ENCODE measurements at places on chromosomes 11 and 22. TPM values are rescaled to one million over a fixed set of nuclear protein-coding genes. Genes with fewer than 3 reads are reported as not detected.

DNA sequence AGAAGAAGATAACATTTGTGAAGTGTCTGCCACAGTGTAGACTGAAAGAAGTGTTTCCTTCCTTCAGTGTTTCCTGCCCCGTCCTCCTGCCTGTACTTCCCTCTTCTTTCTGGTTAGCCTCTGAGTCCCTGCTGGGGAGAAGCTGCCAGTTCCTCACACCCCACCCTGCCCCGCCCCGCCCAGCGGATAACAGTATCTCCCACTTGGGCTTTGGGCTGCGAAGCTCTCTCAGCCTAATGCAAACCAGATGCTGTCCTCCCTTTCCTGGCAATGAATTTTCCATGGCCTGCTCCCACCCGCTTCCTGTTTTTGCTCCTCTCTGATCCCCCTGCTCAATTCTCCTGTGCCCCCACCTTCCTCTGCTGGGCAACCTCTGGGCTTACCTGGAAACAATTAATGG is 5.2 kb upstream of the RAB3IL1 start:
- peak; percentile 88 for DNase-seq

DNA sequence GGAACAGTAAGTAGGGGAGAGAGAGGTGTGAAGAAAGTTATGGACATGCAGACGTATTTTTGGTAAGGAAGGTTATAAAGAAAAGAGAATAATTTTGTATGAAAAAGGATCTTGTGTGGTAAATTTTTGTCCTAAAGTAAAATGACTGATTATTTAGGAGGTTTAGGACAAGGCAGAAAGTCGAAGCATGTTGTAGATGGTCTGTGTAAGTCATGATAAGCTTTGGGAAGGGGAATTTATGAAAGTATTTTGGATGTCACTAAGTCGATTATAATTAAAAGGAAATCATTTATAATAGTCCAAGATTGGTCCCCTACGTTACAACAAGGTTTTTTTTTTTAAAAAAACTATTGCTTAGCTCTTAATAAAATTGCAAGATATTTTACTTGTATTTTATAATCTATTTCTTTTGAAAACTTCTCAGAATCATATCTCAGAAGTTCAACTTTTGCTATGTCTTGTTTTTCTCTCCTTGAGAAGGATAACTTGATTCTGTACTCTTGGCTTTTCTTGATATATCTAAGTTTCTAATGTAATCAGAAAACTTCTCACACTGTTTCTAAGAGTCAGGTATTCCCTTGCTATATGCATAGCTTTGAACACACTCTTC is 10.9 kb upstream of the CABP2 start:
- DNase-seq, result peak; percentile 26

DNA sequence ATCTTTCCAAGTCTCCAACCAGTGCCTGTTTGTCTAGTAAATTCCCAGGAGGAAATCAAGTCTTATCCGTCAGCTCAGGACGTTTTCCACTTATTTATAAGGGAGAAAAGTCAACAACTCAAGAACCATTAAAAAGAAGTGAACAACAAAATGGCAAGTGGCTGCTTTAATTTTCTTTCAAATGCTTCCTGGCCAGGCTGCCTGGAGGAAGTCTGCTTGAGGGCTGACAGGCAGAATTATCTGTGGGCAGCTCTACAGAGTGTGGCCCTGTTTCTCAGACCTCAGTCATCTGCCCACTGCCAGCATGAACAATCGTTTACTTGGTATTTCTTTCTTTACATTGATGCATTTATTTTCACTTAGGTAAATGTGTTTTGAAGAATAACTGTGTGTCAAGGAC is 281.9 kb upstream of the ISX start:
- DNase-seq, result no peak

- DNase-seq, result no peak
Measured at GRCh38 chr11:57815476-57815875, 53.9 kb downstream of the CTNND1 start.

DNAJB7 gene
- total RNA-seq, result not detected

RFPL3 gene
- not detected for total RNA-seq

DNA sequence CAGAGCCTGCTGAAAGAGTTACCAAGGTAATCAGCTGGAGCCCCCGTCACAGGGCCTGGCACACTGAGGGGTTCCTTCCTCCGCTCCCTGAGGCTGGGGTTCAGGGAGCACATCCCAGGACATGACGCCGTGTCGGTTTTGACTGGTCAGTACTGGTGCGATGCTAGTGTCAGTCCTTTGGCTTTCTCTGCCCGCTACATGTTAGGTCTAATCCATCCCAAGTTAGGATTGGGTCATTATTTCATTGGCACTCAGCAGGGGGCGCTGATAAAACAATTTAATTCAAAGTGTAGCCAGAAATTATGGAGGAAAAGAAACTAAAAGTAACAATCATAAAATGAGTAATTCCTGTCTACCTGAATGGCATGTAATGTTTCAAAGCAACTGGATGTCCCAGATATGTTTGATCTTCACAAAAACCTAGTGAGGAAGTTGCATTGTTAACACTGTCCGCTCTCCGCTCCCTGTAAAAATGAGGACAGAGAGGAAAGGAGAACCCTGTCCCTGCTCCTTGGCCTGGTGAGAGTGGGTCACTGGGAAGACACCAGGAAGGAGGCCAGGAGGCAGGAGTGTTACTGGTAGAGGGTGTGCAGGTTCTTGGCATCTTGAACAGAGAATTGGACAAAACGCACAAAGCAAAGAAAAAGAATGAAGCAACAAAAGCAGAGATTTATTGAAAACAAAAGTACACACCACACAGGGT is 27.1 kb downstream of the TSKU start:
- DNase-seq, result peak; percentile 68

DNA sequence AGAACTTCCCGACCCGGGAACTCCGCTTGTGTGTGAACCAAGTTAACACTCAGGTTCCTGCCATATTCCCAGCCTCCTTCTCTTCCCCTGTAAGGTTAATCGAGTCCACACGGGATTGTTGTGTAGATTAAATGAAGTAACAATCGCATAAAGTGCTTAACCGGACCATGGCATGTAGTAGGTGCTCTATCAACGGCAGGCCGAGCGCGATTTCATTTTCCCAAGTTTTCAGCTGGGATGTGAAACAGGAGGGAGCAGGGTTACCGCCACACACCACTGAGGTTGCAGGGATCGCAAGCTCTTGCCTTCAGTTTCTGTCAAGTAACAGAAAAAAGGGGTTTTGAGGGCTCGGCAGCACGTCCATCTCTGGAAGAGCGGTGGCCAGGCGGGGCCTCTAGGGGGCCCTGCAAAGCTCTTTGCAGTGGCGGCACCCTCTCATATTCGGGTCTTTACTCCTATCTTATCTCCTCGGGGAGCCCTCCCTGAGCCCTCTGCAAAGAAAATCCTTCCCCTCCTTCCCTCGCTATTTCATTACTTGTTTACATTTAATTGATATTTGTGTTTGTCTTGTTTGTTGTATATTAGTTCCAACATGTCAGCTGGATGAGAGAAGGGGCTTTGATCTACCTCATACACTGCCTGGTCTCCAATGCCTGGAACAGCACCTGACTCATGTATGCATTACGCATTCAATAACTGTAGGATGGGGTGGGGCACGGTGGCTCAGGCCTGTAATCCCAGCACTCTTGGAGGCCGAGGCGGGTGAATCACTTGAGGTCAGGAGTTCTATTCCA is 816 bp upstream of the PLEKHA7 start:
- DNase-seq, result no peak

DNA sequence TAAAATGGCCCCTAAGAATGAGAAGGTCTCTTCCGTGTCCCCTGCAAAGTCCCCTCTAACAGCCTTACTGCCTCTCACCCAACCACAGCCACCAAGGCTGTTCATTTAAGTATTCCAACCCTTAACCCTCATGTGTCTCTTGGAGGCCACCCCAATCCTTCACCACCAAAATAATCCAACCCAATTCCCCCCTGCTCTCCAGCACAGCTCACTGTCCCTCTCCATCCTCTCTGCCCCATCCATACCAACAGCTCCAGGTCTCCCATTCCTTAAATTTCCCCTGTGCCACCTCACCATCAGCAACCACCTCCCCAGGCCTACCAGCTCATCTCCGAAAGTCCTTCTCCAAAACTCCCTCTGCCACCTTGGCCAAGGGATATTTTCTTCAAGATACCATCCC is 1.4 kb downstream of the FAM168A start:
- DNase-seq, result no peak

DNA sequence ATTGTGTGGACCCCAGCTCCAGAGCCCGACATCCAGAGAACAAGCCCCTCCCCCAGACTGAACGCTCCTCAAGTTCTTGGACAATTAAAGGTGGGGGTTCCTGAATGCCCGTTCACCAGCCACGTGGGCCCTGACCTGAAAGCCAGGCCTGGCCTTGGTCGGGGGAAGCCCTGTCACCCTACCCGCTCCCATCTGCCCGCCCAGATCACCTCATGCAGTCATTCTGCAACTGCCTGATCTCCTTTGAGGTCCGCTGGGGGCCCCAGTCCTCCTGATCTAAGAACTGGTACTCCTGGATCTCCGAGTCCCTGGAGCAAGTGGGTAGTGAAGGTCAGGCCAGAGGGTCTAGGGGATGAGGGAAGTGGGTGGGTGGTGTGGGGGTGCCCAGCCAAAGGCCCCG is 9.1 kb upstream of the NAALADL1 start:
- no peak for DNase-seq

DNA sequence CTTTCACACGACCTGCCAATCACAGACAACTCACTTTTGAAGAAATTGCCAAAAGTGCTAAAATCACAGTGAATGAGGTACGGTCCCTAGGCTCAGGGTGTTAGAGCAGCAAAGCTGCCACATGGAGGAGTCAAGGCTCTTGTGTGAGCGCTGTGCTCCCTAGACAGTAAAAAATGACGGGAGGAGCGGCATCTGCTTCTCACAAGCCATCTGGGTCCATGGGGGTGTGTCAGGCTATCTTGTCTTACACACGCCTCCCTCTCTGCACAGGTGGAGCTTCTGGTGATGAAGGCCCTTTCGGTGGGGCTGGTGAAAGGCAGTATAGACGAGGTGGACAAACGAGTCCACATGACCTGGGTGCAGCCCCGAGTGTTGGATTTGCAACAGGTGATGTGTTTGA is 14.8 kb downstream of the PSMD13 start:
- no peak for DNase-seq

RAC2 gene
- total RNA-seq, result 138 TPM

GRCh38 chr11:70111269-70112016 is 33.3 kb downstream of the ANO1 start:
- DNase-seq, result peak; percentile 94

TIGD3 gene
- 0.24 TPM for total RNA-seq

DNA sequence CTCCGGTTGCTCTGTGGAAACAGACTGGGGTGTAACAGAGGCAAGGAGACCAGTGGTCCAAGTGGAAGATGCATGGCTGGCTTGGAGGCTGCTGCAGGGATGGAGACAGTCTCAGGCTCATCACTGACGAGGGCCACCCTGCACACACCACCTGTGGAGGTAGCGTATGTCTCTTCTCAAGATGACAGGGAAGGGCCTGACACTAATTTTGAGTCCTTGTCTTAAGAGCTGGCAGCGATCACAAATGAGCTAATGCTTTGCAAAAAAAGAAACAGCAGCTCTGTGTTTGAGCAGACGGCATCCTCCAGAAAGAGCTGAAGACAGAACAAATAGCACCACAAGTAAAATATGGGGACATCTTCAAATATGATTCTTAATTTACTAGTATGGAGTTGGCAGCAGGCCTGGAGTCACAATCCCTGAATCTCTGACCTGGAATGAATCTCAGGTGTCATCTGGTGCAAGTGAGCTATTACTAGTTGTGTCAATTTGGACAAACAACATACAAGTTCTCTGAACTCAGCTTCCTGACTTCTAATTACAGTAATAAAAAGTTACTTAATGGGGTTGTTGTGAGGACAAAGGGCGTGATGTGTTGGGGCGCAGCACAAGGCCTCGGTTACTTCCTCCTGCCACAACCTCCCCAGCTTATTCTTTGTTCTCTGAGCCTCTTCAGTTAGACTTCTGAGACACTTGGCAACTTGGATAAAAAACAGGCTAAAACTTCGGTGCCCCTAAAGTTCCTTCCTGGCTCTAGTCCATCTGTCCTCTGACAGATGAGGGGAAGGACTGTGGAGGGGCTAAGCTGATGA is 95.2 kb upstream of the BID start:
- DNase-seq, result no peak

DNA sequence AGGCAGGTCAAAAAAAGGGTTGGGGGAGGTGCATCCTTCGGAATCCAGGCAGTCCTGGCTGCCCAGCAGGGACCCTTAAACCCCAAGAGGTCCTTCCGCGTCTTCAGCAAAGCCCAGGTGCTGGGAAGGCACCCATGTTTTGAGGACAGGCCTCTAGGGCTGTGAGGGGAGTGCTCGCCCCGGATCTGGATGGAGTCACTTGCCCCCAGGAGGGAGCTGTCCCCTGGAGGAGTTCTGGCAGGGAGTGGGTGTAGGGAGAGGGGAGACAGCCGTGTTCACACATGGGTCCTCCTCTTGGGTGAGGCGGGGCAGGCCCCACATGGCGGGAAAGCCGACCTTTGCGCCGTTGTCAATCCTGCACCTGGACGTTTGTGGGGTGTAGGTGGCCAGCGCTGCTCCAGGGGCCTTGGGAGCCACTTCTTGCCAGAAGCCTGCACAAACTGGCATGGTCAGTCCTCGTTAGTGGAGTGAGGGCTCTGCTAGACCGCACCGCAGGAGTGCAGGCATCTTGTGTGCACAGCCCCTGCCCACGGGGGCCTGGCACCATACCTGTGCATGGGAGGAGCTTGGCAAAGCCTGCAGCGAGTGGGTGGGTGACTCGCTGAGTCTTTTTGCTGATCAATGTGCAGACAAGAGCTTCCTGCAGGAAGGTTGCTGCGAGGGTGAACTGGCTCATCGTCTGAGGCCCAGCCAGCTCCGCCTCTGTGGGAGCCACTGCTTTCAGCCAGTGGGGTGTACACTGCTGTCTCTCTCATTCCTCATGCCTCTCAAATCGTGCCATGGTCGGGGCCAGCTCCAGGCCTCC is 16.0 kb downstream of the PPIL2 start:
- no peak for DNase-seq

DNA sequence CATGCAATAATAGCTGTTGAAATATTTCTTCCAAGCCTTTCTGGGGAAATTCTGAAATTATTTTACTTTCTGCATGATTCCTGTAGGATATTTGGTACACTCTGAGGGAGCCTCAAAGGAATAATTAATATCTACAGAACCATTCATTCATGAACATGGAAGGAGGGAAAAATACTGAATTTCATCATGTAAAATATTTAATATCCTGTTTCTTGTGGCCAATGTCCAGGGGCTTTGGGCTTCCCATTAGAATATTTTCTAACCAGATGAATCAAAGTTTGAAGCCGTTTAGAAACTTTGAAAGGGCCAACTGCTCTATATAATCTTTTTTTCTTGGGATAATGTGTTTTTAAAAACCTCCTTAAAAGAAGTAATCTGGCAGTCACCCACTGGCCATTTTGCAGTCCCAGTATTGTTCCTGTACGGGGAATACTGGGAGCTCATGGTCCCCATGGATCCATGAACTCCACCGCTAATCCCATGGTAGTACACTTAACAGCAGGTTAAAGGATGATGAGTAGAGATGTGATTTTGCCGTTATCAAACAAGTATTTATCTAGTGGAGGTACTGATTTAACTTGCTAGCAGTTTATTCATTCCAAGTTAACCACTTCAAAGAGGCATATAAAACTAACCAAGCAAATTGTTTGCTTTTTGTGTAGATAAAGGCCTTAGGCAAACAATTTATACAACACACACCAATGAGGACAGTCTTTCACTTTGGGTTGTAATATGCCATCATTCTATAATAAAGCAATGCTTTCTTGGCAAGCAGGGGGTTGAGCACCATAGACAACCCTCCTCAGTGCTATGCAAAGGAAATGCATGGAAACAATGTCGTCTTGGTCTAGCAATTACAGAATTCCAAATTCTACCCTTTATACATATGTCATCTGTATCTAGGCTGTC is 34.5 kb upstream of the BLID start:
- peak; percentile 57 for DNase-seq
